ENCODE measurements at places on chromosomes 7 and 10.

DNA sequence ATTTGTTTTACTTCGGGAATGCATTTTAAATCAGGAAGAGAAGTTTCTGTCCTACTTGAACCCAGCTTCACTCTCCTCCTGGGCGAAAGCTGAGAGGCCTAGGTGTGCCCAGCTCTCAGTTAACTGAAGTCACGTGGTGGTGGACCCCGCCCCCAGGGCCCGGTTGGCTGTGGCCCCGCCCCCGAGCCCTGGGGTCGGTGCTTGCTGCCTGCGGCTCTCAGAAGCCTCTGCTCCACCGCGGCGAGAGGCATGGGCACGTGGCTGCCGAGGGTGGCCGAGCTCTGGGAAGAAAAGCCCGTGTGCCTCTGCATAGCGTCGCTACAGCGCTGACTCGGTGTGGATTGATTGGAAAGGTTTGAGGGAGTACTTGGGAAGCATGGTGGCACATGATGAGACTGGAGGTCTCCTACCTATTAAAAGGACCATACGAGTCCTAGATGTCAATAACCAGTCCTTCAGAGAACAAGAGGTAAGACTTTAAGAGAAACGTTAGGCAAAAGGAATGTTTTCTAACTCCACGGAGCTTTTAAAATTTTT is 34.1 kb downstream of the NET1 start:
- no peak for DNase-seq

DNA sequence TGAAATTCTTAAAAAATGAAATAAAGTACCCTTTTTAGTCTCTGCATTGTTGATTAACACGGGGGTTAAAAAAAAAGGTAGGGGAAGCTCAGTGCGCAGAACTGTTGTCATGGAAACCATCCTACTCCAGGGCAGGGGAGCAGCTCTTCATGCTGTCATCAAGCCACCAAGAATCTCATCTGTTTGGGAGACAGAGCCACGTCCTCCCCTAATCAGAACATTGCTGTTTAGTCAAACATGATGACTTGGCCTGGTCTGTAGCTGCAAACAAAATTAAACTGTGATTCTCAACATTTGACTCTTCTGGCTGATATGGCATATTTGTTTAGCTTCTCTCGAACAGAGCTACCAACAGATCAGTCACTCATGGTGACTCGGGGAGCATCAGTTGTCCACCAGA is 254.4 kb upstream of the KLF14 start:
- DNase-seq = no peak

GRCh38 chr10:122706467-122706866 is 6.8 kb upstream of the C10orf120 start:
- DNase-seq = no peak

GRCh38 chr7:148701414-148701813 is 2.7 kb downstream of the CUL1 start:
- no peak for DNase-seq

DNA sequence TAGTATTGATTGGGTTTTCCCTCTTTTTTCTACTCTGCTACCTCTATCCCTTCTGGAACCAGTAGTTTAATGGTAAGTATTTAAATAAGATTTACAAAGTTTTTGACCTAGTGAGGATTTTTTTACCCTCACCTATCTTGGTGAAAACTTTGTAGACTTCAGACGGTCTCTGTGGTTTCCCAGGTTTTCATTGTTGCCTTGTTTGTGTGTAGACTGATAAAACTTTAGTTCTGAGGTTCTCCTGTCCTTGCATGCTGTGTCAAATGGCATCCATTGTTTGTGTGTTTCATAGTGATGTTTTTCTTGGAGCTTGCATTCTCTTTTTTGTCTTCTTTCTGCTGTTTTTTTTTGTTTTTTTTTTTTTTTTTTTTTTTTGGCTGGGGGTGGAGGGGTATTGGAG is 22.6 kb downstream of the ZNRF2 start:
- no peak for DNase-seq

Measured in DND-41 (cell line).